ENCODE measurements at places on chromosomes 2 and 18.

- H3K27ac ChIP-seq: no peak overlapping the region
- no peaks in the 10 kb centered on the region for H3K36me3 ChIP-seq
- no peak for DNase-seq
Measured at GRCh38 chr18:59657012-59657411, 40.2 kb downstream of the CCBE1 start.

DNA sequence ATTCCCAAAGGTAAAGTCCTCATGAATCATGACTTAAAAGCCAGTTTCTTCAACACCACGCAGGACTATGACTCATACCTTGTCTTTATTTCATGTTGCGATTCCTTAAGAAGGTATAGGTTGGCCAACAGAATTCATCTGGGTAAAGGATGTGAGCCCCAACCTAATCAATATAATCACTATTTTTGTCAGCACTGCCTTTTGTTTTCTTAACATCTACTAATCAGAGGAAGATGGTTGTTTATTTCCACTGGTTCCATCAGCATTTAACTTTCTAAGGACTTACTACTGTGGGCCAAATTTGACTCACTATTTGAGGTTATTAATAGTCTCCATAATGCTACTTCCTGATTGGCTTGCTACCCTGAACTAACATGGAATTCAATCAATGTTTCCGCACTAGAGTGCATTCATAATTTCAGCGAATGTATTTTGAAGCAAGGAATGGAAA, 78.6 kb downstream of the SCG2 start:
- H3K4me3 ChIP-seq: no peak overlapping the region
- DNase-seq: no peak
- H3K36me3 ChIP-seq: no peaks in the 10 kb centered on the region
- H3K4me1 ChIP-seq: no peaks in the 10 kb centered on the region
- H3K27me3 ChIP-seq: no peaks in the 10 kb centered on the region
- H3K27ac ChIP-seq: no peak overlapping the region

DNA sequence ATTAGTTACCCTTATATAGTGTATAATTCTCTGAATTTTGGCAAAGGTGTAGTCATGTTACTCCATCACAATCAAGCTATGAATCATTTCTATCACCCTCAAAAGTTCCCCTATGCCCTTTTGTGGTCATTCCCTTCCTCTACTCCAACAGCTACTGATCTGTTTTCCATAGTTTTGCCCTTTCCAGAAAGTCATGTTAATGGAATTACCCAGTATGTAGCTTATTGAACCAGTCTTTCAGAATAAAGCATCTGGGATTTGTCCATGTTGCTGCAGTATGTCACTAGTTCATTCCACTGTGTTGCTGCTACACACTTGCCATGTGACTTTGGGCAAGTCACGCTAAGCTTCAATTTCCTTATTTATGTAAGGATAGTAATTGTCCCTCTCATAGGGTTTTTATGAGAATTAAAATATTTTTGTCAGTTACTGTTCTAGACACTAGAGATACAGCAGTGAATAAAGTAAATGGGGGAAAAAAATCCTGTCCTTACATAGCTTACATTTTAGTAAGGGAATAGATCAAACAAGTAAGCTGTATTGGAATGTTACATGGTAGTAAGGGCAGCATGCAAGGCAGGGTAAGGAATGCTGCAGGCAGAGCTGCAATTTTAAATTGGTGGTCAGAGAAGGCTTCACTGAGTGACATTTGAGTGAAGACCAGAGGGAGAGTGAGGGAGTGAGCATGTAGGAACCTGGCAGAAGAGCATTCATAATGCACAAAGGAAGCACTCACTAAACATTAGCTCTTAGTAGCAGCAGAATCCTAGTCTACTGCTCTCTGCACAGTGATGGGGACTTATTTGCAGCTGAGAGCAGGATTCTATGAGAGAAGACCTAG, 80.3 kb upstream of the TSPYL6 start:
- H3K27me3 ChIP-seq: no peaks in the 10 kb centered on the region
- H3K4me3 ChIP-seq: no peak overlapping the region
- H3K36me3 ChIP-seq: no peaks in the 10 kb centered on the region
- no peak overlapping the region for H3K27ac ChIP-seq
- no peak for DNase-seq

GRCh38 chr18:78722386-78722785, 257.2 kb upstream of the SALL3 start:
- no peaks in the 10 kb centered on the region for H3K36me3 ChIP-seq
- no peak for DNase-seq
- H3K4me1 ChIP-seq: no peaks in the 10 kb centered on the region
- H3K27me3 ChIP-seq: no peaks in the 10 kb centered on the region
- H3K4me3 ChIP-seq: no peak overlapping the region

GRCh38 chr18:74994502-74995418, 214.2 kb downstream of the PTGR3 start:
- no peaks in the 10 kb centered on the region for H3K27me3 ChIP-seq
- peak overlapping the region; percentile 64 for H3K27ac ChIP-seq
- H3K36me3 ChIP-seq: no peaks in the 10 kb centered on the region
- peak; percentile 56 for DNase-seq
- peak overlapping the region; percentile 33 for H3K4me3 ChIP-seq
- peaks cover 38% of the 10 kb centered on the region for H3K4me1 ChIP-seq

- H3K27me3 ChIP-seq: no peaks in the 10 kb centered on the region
- no peak overlapping the region for H3K4me3 ChIP-seq
- no peak overlapping the region for H3K27ac ChIP-seq
- H3K36me3 ChIP-seq: no peaks in the 10 kb centered on the region
Measured at GRCh38 chr2:235613649-235614048, 119.8 kb downstream of the AGAP1 start.

- H3K27me3 ChIP-seq: no peaks in the 10 kb centered on the region
- no peaks in the 10 kb centered on the region for H3K4me1 ChIP-seq
- no peaks in the 10 kb centered on the region for H3K36me3 ChIP-seq
- no peak overlapping the region for H3K4me3 ChIP-seq
- H3K27ac ChIP-seq: no peak overlapping the region
Measured at GRCh38 chr2:216671791-216672343, 23.5 kb downstream of the IGFBP5 start.

- no peak overlapping the region for H3K27ac ChIP-seq
- no peak overlapping the region for H3K4me3 ChIP-seq
- no peaks in the 10 kb centered on the region for H3K36me3 ChIP-seq
- no peaks in the 10 kb centered on the region for H3K4me1 ChIP-seq
- DNase-seq: no peak
Measured at GRCh38 chr2:29920130-29920577, 1.2 kb downstream of the ALK start.

- peak overlapping the region; percentile 57 for H3K4me3 ChIP-seq
- no peaks in the 10 kb centered on the region for H3K36me3 ChIP-seq
- H3K27ac ChIP-seq: peak overlapping the region; percentile 36
- no peaks in the 10 kb centered on the region for H3K27me3 ChIP-seq
- peaks cover 13% of the 10 kb centered on the region for H3K4me1 ChIP-seq
Measured at GRCh38 chr2:233855345-233855744, 1.0 kb upstream of the HJURP start.

DNA sequence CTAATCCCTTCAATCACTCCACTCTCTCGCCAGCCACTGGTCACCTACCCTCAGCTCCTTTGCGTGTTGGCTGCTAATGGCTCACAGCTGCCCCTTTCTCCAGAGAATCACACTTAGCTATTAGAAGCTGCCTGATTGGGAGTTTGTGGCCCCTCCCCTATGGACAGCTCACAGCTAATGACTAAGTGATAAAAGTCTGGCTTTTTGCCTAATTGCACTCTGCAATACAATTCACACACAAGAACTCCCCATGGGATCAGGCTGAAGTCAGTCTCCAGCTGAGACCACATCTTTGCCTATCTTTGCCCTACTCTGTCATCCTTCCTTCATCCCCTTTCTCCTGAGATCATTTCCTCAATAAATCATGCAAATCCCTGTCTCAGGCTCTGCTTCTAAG, 701.9 kb upstream of the RAB6C start:
- no peaks in the 10 kb centered on the region for H3K4me1 ChIP-seq
- no peak for DNase-seq
- no peaks in the 10 kb centered on the region for H3K36me3 ChIP-seq
